ENCODE measurements at places on chromosomes 4 and X.

GRCh38 chrX:152876931-152877840, 20.7 kb upstream of the ZNF185 start:
- DNase-seq: no peak

- DNase-seq: no peak
These were observed 4.4 kb upstream of the FBXW7 start for GRCh38 chr4:152540293-152540674.

- peak; percentile 53 for DNase-seq
These were observed 186.0 kb downstream of the MID1IP1 start for GRCh38 chrX:38987198-38987651.

- DNase-seq: no peak
These were observed 51.8 kb downstream of the GBA3 start for GRCh38 chr4:22744478-22745062.

- DNase-seq: peak; percentile 54
These were observed 7.2 kb upstream of the IDS start for GRCh38 chrX:149512225-149512885.

- DNase-seq: no peak
These were observed 32.8 kb downstream of the FAM149A start for GRCh38 chr4:186137196-186137794.

- DNase-seq: peak; percentile 91
These were observed at the start of gene HCFC1 for GRCh38 chrX:153971450-153972367. TSS of gene HCFC1 (minus strand) at chrX:153971818. CDS start at chrX:153970840, 978 bp downstream.

DNA sequence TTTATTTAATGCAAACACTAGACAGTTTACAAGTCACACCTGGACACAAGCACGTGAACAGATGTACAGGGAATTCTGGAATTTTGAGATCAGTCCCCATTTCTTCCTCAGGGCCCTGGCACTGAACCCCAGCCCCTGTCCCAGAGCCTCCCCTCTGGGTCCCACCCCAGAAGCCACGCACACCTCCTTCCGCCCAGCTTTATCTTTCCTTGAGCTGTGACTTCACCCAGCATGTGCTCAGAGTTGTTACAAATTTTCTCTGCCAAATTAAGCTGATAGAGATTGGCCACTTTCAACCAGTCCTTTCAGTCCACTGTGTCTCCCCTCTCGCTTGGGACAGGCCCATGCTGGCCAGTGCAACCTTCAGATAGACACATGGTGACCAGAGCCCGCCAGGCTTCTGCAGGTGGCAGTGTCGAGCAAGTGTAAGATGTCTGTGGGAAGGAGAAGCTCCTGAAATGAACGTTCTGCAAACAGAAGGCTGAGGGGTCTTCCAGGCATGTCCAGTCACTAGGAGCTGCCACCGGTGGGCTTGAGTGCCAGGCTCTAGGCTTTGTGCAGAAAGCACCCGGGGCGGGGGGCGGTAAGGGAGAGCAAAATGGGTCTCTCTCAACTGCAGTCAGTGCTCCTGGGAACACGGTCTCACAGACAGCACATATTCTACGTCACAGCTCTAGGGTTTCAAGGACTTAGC, 73.3 kb downstream of the MTMR1 start:
- no peak for DNase-seq

GRCh38 chr4:169723207-169723965, 34.4 kb downstream of the HPF1 start:
- peak; percentile 16 for DNase-seq

DNA sequence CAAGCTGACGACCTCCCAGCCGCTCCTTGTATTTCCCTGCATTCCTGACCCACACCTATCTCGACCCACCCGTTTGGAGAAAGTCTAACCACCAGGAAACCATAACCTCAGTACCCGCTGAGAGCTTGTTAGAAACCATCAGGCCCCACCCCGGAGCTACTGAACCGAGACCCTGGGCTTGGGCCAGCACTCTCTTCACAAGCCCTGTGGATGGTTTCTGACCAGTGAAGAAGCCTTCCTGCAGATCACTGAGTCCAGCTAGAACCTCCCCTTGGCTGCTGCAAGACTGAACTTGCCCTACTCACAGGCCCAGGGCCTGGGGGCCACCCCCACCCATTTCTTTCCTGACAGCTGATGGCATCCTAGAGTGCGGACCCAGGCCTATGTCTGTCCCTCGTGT, 26.6 kb upstream of the ZNF185 start:
- DNase-seq: no peak

- peak; percentile 23 for DNase-seq
These were observed 25.9 kb downstream of the PKD2 start for GRCh38 chr4:88033309-88033708.

GRCh38 chr4:57403591-57403990, 293.4 kb upstream of the IGFBP7 start:
- DNase-seq: no peak

- DNase-seq: no peak
These were observed 136.8 kb downstream of the TMA16 start for GRCh38 chr4:163631288-163631687.

- no peak for DNase-seq
These were observed 573.5 kb downstream of the ANKRD50 start for GRCh38 chr4:124139044-124139443.

GRCh38 chrX:17802756-17803155, 58.3 kb downstream of the RAI2 start:
- DNase-seq: no peak

DNA sequence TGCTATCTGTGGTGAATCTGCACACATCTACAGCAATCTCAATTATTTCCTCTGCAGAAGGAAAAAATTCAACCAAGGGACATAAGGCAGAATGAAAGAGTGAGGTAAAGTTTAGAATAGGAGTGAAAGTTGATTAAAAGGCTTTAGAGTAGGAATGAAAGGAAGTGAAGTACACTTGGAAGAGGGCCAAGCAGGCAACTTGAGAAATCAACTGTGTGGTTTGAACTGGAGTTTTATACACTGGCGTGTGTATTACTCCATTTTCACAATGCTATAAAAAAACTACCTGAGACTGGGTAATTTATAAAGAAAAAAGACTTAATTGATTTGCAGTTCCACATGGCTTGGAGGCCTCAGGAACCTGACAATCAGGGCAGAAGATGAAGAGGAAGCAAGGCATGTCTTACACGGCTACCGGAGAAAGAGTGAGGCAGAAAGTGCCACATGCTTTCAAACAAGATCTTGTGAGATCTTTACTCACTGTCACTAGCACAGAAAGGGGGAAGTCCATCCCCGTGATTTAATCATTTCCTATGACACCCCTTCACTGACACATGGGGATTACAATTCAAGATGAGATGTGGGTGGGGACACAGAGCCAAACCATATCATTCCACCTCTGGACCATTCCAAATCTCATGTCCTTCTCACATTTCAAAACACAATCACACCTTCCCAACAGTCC, 234.8 kb downstream of the IL15 start:
- no peak for DNase-seq

DNA sequence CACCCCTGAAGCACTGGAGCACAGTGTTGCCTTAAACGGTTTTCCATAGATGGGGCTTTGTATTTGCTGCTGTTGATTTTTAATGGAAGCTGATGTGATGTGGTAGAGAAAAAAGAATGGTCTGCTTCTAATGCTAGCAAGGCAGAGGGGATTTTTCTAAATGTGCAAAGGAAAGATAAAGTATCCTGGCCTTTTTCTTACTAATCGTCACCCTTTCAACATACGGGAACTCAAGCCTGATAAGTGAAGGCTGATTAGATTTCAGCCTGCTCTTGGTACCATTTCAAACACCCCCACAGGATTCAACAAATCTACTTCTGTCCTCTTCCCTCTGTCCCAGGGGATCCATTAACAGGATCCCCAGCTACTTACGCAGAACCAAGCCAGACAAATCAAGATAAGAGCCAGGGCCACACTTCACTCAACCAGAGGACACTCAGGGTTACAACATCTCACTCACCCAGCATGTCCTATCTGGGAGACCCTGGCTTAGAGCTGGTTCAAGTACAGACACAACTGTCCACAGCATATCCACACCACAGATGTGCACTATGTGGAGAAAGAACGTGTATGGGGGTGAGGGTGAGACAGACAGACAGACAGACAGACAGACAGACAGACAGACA, 180.0 kb downstream of the SH3KBP1 start:
- no peak for DNase-seq

- no peak for DNase-seq
These were observed 660 bp upstream of the HSPA4L start for GRCh38 chr4:127781300-127782024.

DNA sequence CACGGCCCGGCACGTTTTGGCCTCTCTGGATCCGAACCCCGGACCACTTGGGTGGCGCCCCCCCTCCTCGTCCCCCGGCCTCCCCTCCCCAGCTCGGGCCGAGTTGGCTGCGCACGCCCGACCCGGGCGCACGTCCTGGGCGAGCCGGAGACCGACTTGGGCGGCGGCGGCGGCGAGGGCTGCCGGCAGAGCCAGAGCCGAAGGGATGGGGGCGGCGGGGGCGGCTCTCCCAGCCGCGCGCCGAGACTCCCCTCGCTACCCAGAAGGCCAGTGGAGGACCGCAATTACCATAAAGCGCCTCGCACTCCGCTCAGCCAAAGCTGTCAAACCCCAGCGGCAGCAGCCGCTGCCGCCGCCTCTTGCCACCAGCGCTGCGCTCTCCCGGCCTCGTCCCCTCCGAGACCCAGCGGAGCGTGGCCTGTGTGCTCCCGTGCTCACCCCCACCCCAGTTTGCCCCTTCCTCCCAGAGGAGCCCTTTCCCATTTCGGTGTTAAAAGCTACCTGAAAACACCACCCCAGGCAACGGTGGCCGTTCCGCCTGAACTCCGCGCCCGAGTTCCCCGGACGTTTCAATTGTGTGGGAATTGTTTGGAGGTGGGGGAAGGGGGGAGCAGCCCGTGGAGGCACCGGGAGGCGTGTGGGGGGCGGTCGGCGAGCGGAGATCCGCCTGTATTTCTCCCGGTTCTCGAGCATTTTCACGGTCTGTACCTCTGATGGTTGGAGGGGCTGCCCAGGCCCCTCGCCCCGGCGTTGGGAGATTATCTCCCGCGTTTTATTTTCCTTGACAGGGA, 701 bp upstream of the BCOR start:
- peak; percentile 22 for DNase-seq

GRCh38 chr4:149293046-149293649, 522.5 kb downstream of the IQCM start:
- no peak for DNase-seq

DNA sequence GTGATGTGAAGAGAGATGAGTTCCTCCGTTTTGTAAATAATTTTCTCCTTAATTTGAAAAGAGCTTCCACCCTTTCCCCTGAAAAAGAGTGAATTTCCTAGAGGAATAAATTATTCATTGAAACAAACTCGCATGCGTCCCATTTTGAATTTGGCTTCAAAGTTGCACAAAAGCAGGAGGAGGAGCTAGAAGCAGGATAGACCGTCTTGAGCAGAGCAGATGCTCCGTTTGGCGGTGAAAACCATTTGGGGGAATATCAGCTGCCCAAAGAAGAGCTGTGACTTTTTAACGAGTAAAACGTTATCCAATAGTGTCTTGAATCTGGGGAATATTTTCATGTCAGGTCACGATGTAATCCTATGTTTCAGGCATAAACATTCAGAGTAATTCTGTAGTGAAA, 42.0 kb downstream of the FAM149A start:
- DNase-seq: no peak

DNA sequence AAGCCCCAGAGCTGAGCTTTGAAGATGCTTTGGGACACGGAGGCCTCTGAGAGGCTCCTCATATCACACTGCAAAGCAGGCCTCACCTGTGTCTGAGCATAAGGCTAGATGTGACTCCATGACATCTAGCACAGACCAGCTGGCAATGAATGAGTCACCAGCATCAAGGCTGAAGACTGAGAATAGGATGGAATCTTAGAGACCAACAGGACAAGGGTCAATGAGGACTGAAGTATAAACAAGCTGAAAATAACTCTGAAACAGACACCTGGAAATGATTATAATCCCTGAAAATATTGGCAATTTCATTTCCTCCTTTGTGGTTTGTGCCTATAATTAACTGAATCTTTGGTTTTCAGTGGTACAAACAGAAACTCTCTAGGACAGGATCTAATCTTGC, 87.1 kb upstream of the PRPS1 start:
- DNase-seq: no peak

- DNase-seq: peak; percentile 66
These were observed 68.3 kb downstream of the FMR1NB start for GRCh38 chrX:148049441-148049840.

- no peak for DNase-seq
These were observed 32.9 kb downstream of the HTT-AS start for GRCh38 chr4:3041192-3042142.

DNA sequence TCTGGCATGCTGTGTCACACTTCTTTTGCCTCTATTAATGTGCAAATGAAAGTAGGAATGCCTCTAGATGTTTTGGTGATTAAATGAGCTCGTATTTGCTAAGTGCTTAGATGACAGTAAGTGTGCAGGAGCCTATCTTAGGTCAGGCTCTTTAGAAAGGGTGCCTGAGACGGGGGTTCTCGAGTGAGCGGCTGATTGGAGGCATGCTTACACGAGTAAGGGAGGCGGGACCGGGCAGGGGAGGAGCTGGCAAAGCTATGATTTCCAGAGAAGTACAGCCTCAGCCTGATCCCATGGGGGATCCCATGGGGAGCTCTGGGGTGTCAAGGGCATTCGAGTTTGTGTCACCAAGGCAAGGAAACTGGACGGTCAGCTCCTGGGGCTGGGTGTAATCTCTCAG, 44.8 kb downstream of the CLDN34 start:
- DNase-seq: no peak

GRCh38 chr4:159489646-159490045, 386.8 kb downstream of the RAPGEF2 start:
- DNase-seq: no peak
